ENCODE measurements at places on chromosomes 6 and 20. TPM values are rescaled to one million over a fixed set of nuclear protein-coding genes. Genes with fewer than 3 reads are reported as not detected.

The SMPDL3A gene
- not detected for total RNA-seq

The LCA5 gene
- total RNA-seq = 2.4 TPM

The CGA gene
- total RNA-seq = not detected

The CST2 gene
- total RNA-seq = not detected

The ZHX3 gene
- total RNA-seq = 21.7 TPM
